NCI-H2171 (cell line): ENCODE measurements at places on chromosomes 12 and 14.

GRCh38 chr12:55067701-55068100 is 47.9 kb downstream of the NEUROD4 start:
- DNase-seq, result peak; percentile 81

GRCh38 chr12:49795654-49796105 is 32.5 kb downstream of the NCKAP5L start:
- DNase-seq, result no peak

GRCh38 chr14:99040711-99041110 is 231.3 kb downstream of the BCL11B start:
- DNase-seq, result no peak

DNA sequence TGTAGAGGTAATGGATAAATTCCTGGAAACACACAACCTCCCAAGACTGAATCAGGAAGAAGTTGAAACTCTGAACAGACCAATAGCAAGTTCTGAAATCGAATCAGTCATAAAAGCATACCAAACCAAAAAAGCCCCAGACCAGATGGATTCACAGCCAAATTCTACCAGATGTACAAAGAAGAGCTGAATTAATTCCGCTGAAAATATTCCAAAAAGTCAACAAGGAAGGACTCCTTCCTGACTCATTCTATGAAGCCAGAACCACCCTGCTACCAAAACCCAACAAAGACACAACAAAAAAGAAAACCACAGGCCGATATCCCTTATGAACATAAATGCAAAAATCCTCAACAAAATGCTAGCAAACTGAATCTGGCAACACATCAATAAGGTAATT is 81.5 kb downstream of the SLC38A4 start:
- no peak for DNase-seq

DNA sequence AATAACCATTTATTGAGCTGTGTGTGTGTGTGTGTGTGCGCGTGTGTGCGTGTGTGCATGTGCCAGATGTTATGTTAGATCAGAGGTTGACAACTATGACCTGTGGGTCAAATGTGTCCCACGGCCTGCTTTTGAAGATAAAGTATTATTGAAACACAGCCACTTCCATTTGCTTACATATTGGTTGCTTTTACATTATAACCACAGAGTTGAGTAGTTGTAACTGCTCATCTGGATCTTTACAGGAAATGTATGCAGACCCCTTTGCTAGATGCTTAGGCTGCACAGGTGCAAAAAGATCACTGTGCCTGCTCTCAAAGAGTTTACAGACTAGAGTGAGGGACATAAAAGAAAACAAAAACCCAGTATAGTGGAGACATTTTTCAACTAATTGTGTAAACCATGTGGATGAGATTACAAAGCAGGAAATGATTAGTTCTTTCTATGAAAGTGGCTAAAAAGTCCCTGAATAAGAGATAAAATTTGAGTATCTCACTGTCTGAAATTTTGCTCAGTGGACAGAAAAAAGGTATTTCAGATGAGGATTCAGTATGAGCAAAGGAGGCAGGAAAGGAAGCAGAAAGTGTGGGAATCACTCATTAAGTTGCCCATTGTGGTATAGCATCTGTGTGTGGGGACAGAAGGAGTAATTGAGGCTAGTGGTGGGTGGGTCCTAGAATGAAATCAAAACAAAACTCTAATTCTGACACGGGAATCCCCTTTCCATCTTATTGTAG is 188.4 kb downstream of the PAH start:
- DNase-seq, result no peak

DNA sequence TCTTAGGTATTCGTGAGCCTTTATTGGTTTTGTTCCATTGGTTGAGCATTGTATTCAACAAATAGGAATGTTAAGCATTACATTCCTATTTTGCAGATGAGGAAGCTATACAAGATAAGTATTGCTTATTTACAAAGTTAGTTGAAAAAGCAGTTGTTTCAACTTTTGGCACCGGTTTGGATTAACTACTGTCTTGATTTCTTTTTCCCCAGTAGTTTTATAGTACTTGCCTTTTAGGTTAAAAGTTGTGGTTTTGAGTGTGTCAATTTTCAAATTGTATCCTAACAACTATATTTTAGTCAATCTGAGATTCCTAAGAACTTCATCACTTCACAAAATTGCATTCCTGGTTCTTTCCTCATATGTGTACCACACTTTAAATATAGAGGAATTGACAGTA is 23.8 kb upstream of the MBIP start:
- DNase-seq, result no peak

DNA sequence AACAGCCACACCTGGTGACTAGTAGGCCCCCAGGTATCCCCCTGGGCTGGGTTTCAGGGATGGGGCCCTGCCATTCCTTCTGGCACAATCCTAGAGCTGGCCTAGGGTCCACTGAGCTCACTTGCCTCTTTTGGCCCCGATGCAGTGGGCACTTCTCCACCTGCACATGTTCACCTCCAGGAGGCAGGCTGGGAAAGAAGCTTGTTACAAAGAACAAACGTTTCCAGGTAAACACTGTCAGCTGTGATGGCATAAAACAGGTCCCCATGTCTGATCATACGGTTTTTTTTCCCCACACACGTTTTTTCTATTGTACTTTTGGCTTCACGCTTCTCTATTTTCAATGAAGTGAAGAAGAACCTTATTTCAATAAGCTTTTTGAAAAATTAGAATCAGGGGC is 15.8 kb upstream of the HVCN1 start:
- DNase-seq, result no peak

DNA sequence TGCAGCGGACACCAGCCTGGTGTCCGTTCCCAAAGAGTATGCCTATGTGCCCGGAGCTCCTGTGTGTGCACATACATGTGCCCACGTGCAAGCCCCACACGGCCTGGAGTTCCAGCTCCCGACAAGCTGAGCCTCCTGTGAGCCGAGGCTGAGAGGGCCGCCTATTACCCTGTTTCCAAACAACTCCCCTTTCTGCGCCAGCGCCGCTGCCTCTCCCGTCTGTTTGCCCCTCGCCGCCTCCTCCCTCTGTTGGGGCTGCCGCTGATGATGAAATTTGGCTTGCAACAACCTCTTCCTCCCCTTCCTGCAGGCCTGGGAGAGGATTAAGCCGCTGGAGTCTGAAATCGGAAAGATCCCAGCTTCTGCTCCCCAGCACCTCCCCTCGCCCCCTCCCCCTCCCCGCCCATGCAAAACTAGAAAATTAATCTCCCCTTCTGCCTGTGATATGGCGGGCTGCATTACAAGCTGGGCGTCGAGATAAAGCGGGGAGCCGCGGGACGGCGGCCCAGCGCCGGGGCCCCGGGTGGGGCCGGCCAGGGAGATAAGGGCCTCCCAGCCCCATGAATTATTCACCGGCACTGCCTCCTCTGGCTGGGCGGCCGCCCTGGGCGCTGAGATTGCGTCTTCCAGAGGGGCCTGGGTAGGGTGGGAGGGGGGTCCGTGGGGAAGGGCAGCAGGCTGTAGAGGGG is 6.8 kb upstream of the ASIC1 start:
- peak; percentile 66 for DNase-seq

DNA sequence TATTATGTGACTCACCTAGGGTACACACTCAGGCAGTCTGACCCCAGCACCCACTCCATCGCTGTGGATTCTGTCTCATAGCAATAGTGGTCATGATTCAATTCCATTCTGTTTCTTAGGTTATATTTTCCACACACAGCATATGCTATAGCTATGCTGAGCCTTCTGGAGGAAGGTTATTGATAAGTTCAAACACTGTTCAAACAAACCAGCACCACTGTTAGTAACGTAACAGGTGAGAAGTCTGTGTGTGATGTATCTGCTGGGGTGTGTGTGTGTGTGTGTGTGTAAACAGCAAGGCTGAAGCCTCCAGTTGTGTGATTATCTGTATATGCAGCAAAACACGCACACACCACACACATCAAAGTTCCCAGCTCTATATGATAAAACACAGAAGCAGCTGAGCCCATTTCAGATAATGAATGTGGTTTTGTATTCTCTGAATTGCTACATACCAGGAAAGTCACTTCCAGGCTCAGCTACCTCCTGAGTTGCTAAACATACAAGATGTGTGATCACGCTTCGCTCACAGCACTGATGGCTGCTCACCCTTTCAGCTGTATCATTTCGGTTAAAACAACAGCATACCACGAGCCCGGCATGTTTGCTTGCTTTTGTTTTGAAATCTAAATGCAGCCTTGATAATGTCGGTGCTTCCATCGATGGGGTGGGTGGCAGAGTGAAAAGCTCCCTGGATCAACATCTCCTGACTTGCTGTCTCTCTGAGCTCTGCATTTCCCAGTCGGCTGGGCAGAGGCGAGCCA is 6.8 kb upstream of the SYNE3 start:
- no peak for DNase-seq

- DNase-seq, result no peak
These were observed 33.7 kb upstream of the MAP1LC3B2 start for GRCh38 chr12:116525418-116526001.

DNA sequence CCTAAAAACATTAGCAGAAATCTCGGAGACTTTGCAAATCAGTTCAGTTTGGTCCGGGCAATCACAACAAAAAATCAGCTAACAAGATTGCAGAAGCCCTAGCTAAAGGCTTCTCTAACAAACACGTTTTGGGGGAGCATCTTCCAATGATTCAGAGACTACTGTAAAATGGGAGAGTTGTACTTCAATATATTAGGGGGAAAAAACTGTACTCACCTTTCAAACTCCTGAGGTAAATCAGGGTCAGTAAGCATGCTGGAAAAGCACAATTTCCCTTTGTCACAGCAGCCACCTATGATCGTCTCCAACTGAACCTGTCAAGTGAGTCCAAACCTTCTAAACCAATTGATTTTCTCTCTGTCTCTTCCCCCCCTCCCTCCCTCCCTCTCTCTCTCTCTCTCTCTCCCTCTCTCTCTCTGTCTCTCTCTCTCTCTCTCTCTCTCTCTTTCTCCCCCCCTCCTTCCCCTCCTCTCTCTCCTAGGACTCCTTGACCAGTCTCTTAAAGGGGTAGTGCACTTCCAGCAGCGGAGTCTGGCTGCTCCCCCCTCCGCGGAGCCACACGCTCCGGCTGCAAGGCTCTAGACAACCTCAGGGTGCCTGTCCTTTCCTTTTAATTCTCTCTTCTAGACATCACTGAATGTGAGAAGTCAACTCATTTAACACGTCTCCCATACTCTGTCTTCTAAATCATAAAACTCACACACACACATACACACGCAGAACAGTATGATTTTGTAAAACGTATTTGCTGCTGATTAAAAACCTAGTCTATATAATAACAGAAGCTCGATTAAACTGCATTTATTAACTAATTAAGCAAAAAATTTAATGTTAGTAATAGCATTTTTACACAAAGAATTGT is at the start of gene SOX5:
TSS of gene SOX5 (minus strand) at position 323 of the 862 bp plus-strand sequence. CDS start at position 254, 69 bp downstream.
- no peak for DNase-seq

DNA sequence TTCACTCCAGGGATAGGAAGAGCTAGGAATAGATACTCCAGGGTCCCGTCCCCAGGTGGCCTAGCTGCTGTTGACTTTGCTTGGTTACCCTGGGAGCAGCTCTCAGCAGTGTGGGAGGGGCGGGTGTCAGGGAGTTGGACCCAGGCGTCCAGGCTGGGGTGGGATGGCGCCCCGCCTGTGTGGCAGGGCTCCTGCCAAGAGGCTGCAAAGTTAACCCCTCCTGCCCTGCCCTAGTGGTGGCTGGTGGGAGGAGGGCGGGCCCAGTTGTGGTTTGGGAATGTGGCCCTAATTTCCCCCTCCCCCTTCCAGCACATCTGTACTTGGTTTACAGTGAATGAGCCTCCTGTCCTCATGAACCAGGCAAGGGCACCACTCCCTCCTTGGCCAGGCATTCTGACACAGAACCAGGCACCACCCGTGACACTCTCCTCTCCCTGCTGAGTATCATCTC is 1.7 kb upstream of the RARG start:
- DNase-seq, result no peak

DNA sequence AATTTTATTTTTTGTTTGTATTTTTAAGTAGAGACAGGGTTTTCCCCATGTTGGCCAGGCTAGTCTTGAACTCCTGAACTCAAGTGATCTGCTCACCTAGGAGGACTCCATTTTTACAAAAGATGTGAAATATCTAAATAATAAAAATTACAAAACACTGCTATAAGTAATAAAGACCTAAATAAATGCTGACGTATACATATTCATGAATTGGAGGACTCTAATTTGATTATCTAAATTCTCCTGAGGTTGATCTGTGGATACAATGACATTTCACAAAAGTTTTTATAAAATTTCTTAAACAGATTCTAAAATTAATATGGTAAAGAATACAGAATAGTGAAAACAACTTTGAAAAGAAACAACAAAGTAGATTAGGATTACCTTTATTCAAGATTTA is 1224.0 kb downstream of the SLC16A7 start:
- no peak for DNase-seq

- DNase-seq, result no peak
These were observed 49.8 kb downstream of the SUSD6 start for GRCh38 chr14:69661194-69661537.

DNA sequence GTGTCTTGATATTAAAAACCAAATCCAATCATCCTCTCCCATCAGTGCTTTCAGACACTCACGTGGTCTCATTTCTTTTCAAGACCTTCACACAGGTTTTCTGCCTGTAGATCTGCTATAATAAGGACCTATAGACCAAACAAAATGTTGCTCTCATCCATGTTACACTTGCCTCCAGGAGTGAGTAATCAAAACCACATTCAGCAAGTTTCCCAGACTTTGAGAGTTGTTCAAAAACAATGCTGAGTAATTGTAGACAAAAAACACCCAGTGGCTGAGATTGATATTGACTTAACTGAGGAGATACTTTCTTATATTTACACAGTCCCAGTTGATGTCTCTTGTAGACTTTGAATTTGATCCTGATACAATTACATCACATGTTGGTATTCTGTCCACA is 383.1 kb downstream of the TMEM132D start:
- DNase-seq, result no peak

- DNase-seq, result peak; percentile 58
These were observed 100.7 kb downstream of the C2CD5 start for GRCh38 chr12:22443379-22444316.

GRCh38 chr14:33257796-33258195 is 319.1 kb downstream of the NPAS3 start:
- DNase-seq, result no peak

- no peak for DNase-seq
These were observed 184.0 kb downstream of the TMEM121 start for GRCh38 chr14:105710119-105711043.

GRCh38 chr12:71994715-71995114 is 56.1 kb downstream of the TPH2 start:
- no peak for DNase-seq

DNA sequence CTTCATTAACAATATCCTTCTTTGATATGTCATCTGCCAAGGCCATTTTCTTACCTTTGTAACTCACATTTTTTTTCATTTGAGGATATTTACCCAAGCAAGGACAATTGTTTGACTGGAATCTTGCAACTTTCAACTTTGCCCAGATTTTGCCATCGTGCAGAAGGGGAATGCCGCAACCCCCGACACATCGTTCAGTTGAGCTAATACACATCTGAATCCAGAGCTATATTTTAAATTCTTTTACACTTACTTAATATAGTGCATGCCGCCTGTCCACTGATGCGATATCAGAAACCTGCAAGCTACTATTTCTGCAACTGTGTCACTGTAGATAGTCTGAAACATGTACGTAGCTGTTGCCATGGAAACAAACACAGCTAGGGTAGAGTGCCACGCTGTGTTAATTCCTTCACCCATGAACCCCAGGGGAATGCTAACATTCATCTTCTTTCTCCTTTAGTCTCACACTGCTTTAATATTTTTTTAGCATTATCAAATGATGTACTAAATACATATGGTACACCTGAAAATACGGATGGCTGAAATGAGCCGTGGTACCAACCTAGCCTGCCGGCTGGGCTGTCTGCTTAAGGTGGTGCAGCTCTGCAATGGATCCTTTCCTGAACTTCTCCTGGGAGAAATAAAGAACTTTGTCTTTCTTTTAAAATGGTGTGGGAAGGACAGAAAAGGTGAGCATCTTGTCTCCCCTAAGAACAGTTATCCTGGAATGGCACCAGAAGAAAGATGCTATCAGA is 77.0 kb upstream of the FOXN3 start:
- peak; percentile 64 for DNase-seq

GRCh38 chr12:124418791-124419190 is 123.9 kb downstream of the RFLNA start:
- no peak for DNase-seq
